ENCODE measurements at places on chromosomes 5 and 9. TPM values are rescaled to one million over a fixed set of nuclear protein-coding genes. Genes with fewer than 3 reads are reported as not detected.

The LCN15 gene
- not detected for total RNA-seq

DNA sequence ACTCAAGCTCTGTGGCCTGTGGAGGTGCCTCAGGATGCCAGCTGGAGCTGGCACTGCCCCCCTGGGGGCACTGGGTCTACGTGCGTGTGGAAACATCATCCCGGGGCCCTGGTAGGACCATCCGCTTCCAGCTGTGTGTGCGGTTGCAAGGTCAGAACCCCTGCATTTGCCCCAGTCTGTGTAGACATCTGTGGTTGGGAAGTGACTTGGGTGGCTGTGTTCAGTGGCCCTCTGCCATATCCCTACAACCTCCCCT is 12.5 kb downstream of the TMEM8B start:
- no peak for DNase-seq

GRCh38 chr5:130651440-130651839 is 513.6 kb downstream of the HINT1 start:
- DNase-seq = no peak

GRCh38 chr5:149800633-149801032 is 70.5 kb downstream of the PPARGC1B start:
- no peak for DNase-seq
